ENCODE measurements at places on chromosomes 5 and 9.

DNA sequence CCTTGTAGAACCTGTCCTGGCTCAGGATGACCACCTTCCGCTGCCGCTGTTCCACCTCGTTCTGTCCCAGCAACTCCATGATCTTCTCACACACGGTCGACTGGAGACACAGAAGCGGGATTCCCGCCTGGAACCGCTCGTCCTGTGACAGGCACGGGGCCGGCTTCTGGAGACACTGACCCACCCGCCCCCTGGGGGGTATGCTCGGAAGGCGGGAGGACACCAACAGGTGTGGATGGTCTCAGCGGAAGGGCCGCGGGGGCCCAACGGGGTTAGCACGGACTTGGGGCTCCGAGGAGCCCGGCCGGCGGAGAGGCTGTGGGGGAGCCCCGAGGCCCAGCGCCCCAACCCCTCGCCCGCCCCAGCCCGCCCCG is 530 bp downstream of the UCK1 start:
- DNase-seq: no peak

DNA sequence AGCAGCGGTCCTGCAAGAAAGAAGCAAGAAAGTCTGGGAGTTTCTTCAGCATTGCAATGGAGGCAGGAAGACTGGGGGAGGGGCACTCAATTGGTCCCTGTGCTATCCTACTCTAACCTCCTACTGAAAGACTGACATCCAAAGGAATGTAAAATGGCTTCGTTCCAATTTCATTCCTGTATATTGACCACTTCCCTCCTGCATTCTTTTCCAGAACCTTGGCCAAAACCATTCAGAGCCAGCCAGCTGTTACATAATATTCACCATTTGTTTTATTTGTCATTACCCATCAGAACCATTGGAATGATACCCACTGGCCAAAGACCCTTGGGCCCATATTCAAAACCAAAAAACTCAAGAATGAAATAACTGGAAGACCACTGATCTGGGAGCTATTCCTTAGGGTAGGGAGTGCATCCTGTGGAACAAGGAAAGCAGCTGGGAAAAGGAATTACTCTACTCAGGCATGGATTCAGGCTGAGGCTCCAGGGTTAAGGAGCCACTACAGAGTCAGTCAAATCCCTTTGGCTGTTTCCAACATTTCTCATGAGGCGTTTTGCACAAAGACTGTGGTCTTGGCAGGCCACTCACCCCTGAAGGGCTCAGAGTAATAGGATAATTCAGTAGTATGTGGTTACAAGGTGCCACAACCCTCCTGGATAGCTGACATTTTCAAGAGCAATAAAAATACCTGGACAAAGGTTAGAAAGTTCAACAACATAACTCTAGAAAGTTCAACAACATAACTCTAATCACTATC is 148.7 kb upstream of the SLC1A3 start:
- DNase-seq: peak; percentile 97

- peak; percentile 55 for DNase-seq
These were observed at the start of gene PDGFRB for GRCh38 chr5:150155258-150156026. Gene PDGFRB, minus strand, starts transcription at chr5:150155845. Its CDS starts 18,798 bp downstream, at chr5:150137047.

DNA sequence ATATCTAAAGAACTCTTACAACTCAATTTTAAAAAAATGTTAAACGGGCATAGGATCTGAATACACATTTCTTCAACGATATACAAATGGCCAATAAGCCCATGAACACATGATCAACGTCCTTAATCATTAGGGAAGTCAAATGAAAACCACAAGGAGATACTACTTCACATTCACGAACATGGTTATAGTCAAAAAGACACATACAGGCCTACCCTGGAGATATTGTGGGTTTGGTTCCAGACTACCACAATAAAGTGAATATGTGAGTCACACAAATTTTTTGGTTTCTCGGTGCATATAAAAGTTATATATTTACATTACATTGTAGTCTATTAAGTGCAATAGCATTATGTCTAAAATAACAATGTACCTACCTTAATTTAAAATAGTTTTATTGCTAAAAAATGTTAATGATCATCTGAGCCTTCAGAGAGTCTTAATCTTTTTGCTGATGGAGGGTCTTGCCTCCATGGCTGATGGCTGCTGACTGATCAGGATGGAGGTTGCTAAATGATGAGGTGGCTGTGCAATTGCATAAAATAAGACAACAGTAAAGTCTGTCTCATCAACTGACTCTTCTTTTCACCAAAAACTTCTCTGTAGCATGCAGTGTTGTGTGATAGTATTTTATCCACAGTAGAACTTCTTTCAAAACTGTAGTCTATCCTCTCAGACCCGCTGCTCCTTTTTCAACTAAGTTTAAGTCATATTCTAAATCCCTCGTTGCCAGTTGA is 15.1 kb downstream of the AK3 start:
- no peak for DNase-seq

DNA sequence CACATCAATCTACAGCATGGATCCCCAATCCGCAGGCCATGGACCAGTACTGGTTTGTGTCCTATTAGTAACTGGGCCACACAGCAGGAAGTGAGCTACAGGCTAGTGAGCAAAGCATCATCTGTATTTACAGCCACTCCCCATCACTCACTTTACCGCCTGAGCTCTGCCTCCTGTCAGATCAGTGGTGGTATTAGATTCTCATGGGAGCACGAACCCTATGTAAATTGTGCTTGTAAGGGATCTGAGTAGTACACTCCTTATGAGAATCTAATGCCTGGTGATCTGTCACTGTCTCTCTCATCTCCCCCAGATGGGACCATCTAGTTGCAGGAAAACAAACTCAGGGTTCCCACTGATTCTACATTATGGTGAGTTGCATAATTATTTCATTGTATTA is 212.7 kb upstream of the FAM174A start:
- DNase-seq: no peak

- DNase-seq: no peak
These were observed 126.4 kb upstream of the ADAMTSL1 start for GRCh38 chr9:18347386-18348082.

GRCh38 chr9:37464006-37464405 is 1.2 kb downstream of the ZBTB5 start:
- no peak for DNase-seq

DNA sequence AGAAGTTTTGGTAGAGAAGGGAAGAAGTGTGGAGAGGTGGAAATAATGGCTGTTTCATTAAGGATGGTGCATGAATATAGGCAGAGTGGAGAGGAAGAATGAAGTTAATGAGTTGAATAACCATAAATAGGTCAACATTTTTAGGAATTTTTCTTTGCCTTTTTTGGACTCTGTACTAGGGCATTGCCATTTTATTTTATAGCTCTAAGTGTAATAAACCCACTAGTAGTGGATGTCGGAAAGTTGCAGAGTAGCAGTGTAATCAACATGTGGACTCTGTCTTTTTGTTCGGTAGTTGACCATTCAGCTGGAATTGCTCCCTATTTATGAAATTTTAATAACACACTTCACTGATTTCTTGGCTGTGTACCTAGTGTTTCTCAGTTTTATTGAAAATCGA is 199.1 kb downstream of the WDR70 start:
- no peak for DNase-seq

GRCh38 chr5:71971862-71972261 is 135.4 kb upstream of the MAP1B start:
- no peak for DNase-seq

DNA sequence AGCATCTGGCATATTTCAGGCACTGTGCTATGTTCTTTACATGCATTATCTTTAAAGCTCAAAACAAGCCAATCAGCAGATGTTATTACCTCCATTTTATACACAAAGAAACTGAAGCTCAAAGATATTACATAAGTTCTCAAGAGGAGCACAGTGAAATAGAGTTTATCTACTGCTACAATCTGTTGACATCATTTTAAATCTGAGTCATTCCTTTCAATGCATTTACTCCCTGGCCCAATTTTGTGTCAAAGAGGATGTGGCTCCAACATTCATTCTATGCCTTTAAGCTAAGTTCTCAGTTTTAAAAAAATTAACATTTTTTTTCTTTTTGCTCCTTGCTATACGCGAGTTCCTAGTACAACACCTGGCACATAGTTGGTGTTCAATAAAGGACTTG is 486.3 kb upstream of the ZNF462 start:
- no peak for DNase-seq

DNA sequence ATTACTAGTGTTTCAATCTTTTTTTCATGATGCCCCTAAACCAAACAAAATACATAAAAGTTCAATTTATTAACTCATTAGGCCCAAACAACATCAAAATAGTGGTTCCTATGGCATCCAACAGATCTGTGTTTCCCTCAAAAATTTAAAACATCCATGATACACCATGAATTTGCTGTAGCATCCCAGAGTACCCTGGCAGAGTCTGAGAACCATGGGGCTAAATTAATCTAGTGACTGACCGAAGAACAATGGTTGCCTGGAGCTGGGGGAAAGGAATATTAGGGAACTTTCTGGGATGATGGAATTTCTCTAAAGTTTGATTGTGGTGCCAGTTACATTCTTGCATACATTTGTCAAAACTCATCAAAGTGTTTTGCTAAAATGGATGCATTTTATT is 79.5 kb upstream of the TRIO start:
- DNase-seq: no peak

DNA sequence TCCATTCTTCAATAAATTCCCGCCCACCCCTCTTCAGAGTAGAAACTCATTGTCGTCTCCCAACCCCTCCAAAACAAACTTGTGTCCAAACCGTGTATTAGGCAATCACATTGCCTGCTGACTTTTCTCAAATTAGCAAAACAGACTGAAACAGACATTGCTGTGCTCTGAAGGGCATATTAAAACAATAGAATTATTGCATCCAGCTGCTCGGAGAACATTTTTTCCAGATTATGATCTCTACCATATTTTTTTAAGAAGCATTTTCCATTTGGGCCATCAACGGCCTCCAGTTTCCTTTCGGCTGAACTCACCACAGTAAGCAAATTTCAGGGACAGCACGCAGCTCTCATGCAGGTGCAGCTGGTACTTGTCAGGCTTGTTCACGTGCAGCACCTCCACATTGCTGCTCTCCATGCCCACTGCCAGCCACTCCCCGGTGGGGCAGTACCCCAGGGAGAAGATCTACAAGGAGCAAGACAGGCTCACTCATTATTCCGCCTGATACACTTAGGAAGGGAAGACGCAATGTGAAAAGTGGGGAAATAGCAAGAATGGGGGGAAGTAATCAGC is 104.1 kb downstream of the TLE1 start:
- no peak for DNase-seq

GRCh38 chr9:34451135-34451534 is 7.2 kb downstream of the FAM219A start:
- no peak for DNase-seq

DNA sequence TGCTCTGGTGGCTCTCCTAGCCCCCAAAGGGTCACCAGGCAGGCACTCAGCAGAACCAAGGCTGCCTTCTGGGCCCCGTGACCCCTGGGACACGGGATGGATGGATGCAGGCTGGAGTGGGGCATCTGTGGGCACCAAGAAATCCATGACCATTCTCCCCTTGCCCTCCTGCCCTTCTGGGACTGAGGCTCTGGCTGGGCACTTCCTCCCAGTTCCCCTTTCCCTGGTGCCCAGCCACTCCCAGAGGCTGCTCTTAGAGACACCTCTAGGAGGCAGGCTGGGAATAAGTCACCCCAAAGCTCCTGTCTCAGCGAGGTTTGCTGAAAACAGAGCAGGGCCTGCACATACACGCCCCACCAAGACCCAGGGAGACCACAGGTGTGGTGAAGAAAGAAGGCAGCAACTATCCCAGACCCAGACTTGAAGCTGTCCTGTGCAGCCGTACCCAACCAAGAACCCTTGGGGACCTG is 943 bp downstream of the STING1 start:
- DNase-seq: no peak

GRCh38 chr9:136615631-136616306 is 46.9 kb upstream of the EGFL7 start:
- no peak for DNase-seq

DNA sequence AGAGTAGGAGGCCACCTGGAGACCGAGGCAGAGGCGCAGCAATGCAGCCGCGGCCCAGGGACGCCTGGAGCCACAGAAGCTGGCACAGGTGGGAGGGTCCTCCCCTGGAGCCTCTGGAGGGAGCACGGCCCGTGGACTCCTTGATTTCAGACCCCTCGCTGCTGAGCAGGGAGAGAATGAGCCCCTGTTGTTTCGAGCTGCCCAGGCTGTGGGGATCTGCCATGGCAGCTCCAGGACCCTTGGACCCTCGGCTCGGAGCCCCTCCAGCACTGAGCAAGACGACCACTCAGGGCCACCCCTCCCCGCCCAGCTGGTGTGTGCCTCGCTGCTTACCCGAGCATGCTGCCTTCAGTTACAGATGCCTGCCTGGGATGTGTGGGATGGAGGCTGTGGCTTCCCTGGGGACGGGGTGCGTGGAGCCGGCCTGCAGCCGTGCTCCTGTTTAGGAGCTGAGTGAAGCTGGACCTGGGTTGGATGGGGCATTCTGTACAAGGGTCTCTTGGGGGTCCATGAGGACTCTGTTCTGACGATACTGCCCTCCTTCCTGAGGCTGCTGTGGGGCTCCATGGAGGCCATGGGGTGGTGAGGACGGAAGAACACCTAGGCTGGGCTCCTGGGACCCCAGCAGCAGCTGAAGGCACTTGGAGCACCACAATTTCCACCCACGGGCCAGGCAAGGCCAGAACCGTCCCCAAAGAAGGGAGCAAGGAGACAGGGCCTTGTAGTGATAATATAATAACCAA is 115.1 kb upstream of the LPCAT1 start:
- DNase-seq: no peak

DNA sequence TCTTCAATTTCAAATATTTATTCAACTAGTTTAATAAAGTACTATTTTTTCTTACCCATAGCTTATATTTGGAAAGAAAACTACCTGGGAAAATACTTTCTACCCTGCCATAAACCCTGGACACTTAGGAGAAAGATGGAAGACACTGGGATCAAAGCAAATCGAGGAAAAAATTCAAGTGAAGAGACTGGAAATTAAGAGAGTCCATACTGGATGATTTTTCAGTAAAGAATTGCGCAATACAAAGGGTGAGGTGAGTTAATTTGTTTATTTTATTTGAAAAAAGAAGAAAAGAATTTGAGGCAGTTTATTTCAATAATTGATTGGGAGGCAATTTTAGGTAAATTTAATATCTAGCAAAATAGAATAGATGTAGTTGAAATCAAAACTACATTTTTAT is 331.8 kb upstream of the ITGA1 start:
- no peak for DNase-seq

GRCh38 chr5:108238936-108239887 is 142.7 kb downstream of the FBXL17 start:
- peak; percentile 21 for DNase-seq

DNA sequence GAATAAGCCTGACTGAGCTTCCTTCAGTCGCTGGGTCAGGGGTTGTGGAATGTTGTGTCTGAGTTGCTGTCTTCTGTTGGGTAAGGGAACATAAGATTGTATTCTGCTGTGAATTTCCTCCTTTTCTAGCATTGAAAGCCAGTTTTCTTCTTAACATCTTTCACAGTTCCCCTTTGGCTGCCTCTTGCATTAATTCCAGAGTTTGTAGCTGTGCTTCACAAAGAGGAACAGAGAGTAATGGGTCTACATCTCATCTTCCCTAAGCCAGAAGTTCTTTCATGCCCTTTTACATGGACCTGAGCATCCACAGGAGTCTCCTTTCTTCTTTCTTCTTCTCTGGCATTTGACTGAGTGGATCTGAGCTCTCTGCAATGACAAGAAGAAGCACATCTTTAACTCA is 686.8 kb downstream of the KCTD16 start:
- DNase-seq: no peak

- no peak for DNase-seq
These were observed 97.3 kb downstream of the MUSK start for GRCh38 chr9:110765926-110766325.
